ENCODE measurements at places on chromosomes 13 and 19.

- DNase-seq: no peak
Measured at GRCh38 chr13:44685641-44686040, 109.5 kb upstream of the TSC22D1 start.

GRCh38 chr19:23420824-23421223 is 25.6 kb upstream of the ZNF91 start:
- DNase-seq: no peak

DNA sequence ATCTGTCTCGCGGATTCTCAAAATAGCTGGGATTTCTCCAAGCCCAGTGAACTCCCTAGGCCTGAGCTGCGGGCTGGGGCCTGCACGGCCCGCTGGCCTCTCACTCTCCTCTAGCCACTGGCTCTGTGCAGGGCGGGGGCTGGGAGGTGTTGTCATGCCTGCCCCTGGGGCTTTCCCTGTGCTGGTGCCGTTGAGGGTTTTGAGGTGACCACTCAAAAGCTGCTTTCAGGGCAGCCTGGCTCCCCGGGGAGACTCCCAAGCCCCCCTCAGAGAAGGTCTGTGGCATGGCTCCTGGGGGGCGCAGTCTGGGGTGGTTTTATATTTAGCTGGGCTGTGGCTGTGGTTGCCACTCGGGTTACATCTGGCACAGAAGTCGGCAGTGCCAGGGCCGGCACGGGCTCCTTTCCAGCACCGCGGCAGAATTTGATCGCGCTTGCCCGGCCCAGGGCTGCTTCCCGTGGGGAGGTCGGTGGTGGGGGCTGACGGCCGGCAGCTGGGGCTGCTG is 10.0 kb downstream of the NDUFB7 start:
- DNase-seq: no peak

- no peak for DNase-seq
Measured at GRCh38 chr19:35913589-35913988, 5.5 kb upstream of the TYROBP start.

DNA sequence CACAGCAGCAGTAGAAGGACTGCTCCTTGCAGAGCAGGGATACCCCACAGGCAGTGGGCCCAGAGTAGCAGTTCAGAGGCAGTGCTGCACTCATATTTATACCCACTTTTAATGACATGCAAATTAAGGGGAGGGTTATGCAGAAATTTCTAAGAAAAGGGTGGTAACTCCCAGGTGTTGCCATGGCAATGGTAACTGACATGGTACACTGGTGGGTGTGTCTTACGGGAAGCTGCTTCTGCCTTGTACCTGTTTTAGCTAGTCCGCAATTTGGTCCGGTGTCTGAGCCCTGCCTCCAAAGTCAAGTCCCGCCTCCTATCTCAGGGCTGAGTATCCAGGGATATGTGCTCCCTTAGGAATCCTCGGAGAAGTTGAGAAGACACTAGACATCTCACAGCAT is 79.2 kb upstream of the UQCRFS1 start:
- no peak for DNase-seq
